Stimulated activated CD4-positive, alpha-beta T cell treated with anti-CD3 and anti-CD28 coated beads, Interleukin-1b, Interleukin-23, amount 100 ng/mL, for 1 hour (primary cell): ENCODE measurements at places on chromosomes 2 and 18.

- no peak for DNase-seq
These were observed 4.8 kb upstream of the NIFK start for GRCh38 chr2:121741450-121741849.

GRCh38 chr2:20019747-20020146, 7.3 kb upstream of the MATN3 start:
- no peak for DNase-seq

DNA sequence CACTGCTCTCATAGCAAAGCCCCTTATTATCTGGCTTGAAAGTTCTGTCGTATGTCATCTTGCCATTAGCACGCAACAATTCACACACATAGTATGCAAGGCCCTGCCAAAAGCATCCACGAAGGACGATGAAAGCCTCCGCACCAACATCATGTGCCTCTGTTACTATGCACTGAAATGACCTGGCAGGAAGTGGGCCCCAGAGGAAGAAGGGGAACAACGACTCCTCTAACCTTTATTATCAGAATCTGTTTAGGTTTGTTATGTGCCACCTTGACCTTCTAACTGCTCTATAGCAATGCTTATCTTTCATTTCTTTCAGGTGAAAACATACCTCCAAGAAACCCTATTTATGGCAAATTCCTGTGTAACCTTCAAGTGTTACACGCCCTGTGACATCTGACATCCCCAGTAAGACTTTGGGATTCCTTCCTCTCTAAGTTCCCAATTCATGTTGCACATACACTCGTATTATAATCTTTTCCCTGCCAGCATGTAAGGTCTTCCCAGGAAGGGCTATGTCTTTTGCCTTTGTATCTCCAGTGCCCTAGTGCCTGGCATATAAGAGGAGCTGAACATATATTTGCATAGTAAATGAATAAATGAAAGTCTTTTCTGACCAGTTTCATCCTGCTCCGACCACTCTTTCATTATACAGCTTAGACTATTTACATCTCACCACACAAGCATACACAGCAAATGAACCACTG, 7.0 kb upstream of the NDUFV2 start:
- no peak for DNase-seq

- DNase-seq: no peak
These were observed 66.5 kb downstream of the EIF2AK3 start for GRCh38 chr2:88560619-88561307.

- DNase-seq: no peak
These were observed 16.6 kb downstream of the THAP4 start for GRCh38 chr2:241620419-241620769.

GRCh38 chr2:142602418-142602989, 275.0 kb upstream of the KYNU start:
- no peak for DNase-seq

GRCh38 chr2:17958466-17959092, 80.1 kb downstream of the KCNS3 start:
- no peak for DNase-seq

- DNase-seq: no peak
These were observed 764.1 kb upstream of the NXPH2 start for GRCh38 chr2:139544186-139544851.

- DNase-seq: no peak
These were observed 52.9 kb upstream of the PARD3B start for GRCh38 chr2:204492417-204492816.

GRCh38 chr2:241803387-241804325, 5.3 kb upstream of the NEU4 start:
- no peak for DNase-seq

- DNase-seq: no peak
These were observed 1339.6 kb upstream of the LRRTM1 start for GRCh38 chr2:81644189-81644588.

DNA sequence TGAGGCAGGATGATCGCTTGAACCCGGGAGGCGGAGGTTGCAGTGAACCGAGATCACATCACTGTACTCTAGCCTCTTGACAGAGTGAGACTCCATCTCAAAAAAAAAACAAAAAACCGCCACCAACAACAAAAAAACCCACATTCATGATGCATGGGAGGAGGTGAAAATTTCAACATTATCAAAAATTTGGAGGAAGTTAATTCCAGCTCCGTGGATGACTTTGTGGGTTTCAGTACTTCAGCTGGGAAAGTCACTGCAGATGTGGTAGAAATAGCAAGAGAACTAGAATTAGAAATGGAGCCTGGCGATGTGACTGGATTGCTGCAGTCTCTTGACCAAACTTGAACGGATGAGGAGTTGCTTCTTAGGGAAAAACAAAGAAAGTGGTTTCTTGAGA, 74.3 kb downstream of the PRKCE start:
- DNase-seq: no peak

GRCh38 chr2:16584084-16584483, 81.5 kb downstream of the CYRIA start:
- DNase-seq: no peak

GRCh38 chr2:64989982-64990614, 899 bp downstream of the SLC1A4 start:
- no peak for DNase-seq

- no peak for DNase-seq
These were observed 417.7 kb upstream of the SLC14A2 start for GRCh38 chr18:45197526-45197970.

DNA sequence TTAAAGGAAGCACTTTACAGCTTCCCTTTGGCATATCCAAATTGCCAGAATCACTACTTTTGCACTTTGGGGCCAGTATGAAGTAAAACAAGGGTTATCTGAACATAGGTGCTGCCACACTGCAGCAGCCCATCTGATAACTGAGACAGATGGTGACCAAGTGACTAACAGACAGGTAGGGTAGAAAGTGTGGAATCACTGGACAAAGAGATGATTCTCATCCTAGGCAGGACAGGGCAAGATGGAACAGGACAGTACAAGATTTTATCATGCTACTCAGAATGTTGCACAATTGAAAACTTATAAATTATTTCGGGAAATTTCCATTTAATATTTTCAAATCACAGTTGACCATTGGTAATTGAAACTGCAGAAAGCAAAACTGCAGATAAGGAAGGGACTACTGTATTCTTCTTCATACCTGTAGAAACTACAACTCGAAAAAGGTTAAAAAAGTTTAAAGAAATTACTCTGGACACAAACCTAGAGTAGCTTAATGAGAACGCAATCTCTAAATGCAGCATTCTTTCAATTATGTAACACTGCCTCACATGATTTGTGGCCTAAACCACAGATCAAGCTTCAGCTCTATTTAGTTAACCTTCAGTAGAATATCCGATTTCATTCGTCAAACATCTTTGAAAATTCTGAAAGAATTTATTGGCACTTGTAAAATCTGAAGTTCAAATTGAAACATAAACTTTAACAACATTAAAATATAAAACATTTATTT, 31.4 kb downstream of the HEATR5B start:
- no peak for DNase-seq

DNA sequence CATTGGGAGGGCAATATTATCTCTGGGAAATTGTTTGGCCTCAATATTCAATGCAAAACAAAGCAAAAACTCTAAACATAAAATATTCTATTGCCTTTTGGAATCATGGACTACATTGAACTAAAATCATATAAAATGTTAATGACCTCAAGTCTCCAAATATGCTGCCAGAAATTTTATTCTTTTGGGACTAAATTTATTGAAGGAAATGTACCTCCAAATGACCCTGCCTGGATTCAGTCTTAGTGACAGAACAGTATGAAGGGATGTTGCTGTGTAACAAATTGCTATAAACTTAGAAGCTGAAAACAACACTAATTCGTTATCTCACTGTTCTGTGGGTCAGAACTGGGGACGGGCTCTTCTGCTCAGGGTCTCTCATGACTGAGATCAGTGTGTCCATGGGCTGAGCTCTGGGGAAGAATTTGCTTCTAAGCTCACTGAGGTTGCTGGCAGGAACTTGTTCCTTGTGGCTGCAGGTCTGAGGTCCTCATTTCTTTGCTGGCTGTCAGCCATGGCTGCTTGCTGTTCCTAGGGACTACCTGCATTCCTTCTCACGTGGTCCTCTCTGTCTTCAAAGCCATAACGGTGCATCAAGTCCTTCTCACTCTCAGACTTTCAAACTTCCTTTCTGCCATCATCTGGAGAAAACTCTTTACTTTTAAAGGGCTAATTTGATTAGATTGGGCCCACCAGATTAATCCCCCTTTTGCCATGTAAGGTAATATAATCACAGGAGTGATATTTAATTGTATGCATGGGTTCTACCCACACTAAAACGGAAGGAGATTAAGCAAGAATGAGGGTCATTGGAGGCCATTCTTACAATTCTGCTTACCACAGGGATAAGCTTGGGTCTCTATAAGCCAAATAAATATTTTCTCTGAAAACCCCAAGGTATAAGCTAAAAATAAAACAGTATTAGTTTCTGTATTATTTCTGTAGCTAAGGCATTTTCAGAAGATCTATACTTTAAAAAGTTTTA, 149.0 kb downstream of the ADCYAP1 start:
- DNase-seq: no peak

DNA sequence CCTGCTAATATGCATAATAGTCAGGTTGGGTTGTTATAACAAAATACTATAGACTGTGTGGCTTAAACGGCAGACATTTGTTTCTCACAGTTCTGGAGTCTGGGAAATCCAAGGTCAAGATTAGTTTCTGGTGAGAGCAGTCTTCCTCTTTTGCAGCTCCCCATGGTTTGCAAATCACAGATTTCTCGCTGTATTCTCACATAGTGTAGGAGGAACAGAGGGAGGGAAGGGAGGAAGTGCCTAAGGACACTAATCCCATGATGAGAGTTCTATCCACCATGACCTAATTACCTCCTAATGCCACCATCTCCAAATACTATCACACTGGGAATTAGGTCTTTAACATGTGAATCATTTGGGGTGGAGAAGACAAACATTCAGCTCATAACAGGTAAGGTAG, 20.1 kb upstream of the PTH2R start:
- no peak for DNase-seq

DNA sequence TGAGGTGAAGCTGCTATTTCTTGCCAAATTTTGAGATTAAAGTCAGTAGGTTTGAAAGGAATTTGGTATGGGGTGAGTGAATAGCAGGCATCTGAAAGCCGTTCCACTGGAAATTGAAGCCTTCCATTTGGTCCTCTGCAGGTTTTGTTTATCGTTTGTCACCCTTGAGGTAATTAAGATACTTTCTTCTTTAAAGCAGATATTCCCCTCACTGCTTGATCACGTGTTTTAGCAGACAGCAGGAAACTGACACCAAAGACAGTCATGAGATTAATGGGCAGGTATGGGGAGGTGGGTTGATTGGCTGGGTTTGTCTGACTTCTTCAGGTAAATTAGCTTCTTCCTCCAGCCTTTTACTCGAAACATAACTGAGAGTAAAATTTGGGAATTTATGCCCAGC, 10.7 kb downstream of the LPIN1 start:
- DNase-seq: no peak

- DNase-seq: no peak
These were observed 10.0 kb downstream of the PCARE start for GRCh38 chr2:29064346-29064715.

GRCh38 chr2:43040084-43040854, 186.1 kb downstream of the ZFP36L2 start:
- no peak for DNase-seq

- no peak for DNase-seq
These were observed 33.0 kb upstream of the SCLY start for GRCh38 chr2:238027591-238028415.

DNA sequence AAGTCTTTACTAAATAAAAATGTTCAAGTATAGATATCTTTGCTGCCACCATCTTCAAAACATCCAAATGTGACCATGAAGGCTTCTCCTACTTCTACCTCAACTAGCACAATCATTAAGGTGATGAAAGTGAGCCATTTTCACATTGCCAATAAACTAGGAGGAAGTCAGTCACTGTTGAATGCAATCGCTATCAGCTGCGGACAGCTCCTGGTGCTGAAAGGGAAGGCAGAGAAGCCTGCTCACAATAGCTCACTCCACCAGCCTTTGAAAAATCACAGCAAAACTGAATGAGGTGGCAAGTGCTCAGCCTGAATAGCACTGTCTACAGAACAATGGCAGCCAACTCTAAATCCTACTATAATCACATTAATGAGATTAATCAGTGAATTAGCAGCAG, 2.2 kb downstream of the MYT1L start:
- DNase-seq: no peak
